ENCODE measurements at places on chromosomes 5 and 9.

- DNase-seq: no peak
These were observed 64.6 kb upstream of the RASGRF2 start for GRCh38 chr5:80895523-80895922.

GRCh38 chr5:92268343-92268742, 885.2 kb upstream of the ARRDC3 start:
- DNase-seq: no peak

DNA sequence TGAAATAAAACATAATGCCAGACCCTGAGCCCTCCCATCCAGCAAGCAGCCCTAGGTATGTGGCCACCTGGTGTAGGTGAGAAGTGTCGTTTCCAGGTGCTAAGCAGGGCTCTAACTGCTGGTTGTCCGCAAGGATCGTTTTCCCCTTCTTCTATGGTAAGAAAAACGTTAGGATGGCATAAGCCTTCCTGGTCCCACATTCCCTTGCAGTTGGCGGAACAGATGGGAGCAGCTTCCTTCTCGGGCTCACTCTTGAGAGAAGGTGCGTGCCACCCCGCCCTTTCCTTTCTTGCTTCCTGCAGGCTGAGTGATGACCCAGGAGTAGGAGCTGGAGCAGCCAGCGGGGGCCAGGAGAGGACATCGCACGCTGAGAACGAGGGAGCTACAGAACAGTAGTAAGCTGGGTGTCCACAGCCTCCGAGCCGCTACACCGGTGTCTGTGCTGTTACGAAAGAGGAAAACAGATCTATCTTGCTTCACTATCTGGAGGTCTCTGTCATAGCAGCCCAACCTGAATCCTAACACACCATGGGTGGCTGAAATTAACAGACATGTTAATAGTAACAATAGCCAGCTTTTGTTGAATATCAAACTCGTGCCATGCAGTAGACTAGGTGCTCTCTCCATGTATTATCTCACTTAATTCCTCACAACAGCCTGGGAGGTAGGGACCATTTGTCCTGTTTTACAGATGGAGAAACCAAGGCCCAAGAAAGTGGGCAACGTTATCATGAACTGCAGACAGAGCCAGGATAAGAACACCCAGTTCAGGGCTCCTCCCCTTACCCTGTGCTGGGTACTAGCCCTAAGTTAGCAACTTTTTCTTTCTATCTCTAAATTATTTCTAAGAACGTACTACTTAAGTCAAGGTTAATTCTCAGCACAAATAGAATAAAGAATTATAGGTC, 139.8 kb downstream of the COL23A1 start:
- no peak for DNase-seq

DNA sequence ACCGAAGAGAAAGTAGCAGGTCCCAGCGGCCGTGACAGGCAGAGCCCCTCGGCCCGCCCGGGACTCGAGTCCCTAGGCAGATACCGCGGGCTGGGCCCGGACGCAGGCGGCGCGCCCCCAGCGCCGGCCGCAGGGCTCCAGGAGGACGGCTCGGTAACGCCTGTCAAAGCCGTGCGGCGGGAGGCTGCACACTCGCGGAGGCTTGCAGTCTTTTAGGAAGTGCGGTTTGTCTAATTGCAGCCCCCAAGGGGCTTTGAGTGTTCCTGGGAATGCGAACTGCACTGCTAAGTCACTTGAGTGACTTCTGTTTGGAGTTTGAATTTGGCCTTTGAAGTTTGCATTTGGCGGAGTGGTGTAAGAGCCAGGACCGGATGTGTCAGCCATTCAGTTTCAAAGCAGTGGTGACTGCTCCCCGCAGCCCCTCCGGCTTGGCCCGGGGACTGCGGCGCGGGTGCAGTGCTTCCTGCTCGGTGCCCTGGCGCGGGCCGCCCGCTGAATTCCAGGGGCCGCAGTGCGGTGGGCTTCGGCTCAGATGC, 1.3 kb downstream of the MAP3K1 start:
- peak; percentile 70 for DNase-seq

- no peak for DNase-seq
These were observed 4.5 kb downstream of the DAP start for GRCh38 chr5:10756549-10756948.

DNA sequence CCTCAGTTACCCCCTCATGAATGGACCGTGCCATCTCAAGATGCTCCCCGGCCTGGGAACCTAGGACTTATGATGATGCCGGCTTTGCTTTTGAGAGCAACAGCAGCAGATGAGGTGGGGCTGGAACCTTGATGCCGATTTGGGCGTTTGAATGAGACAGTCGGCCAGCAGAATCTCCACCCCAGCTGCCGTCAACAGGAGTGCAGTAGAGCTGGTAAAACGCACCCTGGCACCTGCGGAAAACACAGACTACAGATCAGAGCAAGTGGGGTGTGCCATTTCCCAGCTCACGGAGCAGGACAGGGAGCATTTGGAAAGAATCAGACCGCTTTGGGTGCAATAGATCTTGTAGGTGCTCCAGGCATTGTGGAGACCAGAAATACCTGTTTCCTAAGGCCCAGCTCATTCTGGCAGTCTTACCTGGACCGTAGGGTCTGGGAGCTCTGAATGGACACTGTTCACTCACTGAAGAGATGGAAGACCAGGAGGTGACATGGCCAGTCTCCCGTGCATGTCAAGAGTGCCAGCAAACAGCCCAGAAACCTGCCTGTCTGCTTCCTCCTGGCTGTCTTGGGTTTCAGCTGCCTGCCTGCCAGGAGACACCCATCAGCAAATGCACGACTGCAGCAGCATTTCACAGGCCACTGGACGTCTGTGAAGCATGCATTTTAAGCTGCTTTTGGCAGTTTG, 317.7 kb upstream of the IRX4 start:
- DNase-seq: no peak

DNA sequence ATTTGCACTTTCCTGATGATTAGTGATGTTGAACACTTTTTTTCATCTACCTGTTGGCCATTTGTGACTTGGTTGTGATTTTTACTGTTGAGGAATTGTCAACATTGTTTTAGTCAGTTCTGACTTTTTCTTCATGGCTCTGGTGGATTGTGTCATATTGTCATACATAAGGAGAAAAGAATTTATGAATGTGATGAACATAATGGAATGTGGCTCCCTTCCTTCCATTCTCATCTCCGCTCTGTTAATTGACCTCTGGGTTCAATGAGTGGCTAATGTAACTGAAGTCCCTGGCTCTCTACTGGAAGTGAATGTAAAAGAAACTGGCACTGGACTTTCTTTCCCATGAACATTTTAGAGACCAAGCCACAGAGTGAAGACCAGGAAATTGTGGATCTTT, 49.2 kb downstream of the KIAA1958 start:
- peak; percentile 68 for DNase-seq

GRCh38 chr5:134132372-134133187, 18.1 kb downstream of the TCF7 start:
- DNase-seq: no peak

DNA sequence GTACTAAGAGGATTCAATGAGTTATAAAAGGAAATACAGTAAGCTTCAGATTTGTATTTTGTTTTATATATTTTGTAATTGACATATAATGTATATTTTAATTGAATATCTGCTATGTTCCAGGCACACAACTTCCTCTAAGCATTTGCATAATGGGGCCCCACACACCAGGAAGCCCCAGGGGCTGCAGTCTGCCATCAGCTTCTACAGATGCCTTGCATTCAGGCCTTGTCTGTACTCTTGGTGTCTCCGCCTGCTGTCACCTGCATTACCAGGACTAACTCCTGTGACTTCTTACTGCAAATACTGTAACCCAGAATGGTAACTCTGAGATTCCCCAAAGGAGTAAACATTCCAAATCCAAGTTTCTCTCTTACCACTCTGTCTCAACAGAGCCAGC, 20.6 kb downstream of the ARL15 start:
- DNase-seq: no peak

DNA sequence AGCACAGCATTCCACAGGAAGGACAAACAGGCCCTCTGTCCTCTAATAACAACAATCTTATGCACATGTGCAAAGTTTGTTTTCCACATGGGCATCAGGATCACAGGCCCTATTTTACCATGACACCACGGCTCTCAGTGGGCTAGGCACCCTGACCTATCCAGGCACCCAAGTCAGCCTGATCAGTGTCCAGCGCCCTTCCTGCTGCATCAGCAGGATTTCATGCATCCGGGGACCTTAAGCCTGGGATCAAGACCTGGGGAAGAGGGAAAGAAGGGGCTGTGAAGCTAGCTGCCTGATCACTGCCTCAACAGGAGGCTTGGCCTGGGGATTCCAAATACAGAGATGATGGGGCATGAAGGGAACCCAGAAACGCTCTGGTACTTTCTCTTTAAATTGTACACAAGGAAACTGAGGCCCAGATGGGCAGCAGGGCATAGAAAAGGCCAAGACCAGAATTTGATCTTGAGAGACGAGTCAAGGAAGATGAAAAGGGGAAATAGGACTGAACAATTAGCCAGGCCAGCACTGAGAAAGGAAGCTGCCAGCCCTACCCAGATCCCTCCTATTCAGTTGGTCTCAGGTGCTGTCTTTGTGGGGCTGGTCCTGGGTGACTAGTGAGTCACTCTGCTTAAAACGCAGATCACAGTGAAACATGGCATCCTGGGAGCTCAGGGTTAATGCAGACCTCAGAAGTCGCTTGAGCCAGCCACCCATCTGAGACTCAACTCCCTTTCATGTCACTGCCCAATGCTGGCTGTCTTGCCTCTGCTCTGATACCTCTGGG, 57.9 kb downstream of the SHB start:
- no peak for DNase-seq

- no peak for DNase-seq
These were observed 36.6 kb upstream of the CDH12 start for GRCh38 chr5:22889720-22890119.

GRCh38 chr5:52922384-52922783, 66.8 kb upstream of the ITGA2 start:
- peak; percentile 83 for DNase-seq

- DNase-seq: no peak
These were observed 176.7 kb downstream of the NTRK2 start for GRCh38 chr9:84845956-84846900.

- DNase-seq: no peak
These were observed 17.6 kb downstream of the P4HA2 start for GRCh38 chr5:132209901-132210545.

- no peak for DNase-seq
These were observed 46.4 kb upstream of the CTXN3 start for GRCh38 chr5:127602481-127602880.

DNA sequence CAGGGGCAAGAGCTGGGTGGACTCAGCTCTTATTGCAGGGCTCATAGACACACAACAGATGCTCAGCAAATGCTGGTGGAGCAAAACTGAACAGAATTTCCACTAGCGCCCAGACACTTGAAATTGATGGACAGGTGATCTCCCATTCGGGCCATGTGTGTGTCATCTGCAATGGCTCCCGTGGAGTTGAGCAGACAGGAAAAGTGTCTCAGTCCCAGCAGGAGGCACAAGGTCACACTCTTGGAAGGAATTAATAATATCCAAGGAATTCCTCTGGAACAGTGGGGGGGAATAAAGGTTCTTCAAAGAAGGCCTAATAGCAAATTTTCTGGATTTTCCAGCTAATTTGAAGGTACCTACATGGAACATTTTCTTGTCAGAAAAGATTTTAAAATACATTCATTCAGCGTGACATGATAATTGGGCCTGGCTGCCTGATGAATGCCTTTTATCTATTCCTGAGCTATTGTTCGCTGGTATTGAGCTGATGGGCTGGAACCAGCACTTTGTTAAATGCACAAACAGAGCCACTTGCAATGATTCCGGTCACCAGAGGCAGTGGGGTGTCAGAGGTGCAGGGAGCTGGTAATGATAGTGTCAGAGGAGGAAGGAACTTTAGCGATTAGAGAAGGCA, 31.5 kb upstream of the ALDH1B1 start:
- no peak for DNase-seq

DNA sequence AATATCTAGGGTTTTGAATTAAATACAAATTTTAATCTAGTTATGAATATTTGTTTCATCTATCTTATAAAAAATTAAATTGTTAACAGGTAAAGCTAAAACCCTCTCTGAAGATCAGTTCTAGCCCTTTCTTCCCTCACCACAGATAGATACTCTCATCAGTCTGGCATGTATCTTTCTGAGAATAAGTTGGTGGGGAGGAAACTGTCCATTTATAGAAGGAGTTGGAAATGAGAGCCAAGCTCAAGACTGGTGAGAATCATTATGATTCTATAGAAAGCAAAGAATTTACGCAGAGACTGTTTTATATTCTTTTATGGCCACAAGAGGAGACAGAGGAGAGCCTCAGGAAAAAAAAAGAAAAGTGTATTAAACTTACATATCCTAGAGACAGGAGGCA, 59.0 kb downstream of the STARD4 start:
- DNase-seq: no peak

DNA sequence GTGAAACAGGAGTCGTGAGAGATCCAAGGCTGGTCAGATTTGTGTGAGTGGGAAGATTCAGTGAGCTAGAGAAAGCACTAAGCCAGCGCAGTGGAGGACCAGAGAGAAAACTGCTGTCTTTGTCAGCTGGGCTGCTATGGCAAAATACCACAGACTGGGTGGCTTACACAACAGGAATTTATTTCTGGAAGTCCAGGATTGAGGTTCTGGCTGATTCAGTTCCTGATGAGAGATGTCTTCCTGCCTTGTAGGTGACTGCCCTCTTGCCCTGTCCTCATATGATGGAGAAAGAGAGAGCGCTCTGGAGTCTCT, 24.2 kb upstream of the ANKRD33B start:
- no peak for DNase-seq

- DNase-seq: peak; percentile 14
These were observed 14.2 kb downstream of the EEIG1 start for GRCh38 chr9:127966416-127967150.

DNA sequence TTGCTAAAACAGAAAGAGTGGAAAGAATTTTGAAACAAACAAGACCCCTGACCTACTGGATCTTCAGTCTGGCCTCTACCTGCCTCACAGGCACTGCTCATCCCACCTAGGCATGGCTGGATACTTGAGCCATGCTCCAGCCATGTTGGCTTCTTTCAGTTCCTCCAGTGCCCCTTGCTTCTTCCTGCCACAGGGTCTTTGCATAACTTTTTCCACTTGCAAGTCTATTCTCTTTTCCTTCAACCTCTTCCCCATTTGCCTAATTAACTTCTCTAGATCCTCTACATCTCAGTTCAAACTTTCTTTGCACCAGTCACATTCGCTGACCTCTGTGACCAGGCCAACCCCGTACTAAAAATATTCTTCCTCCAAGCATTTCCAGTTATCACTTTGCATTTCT, 50.4 kb downstream of the STARD4 start:
- DNase-seq: no peak

DNA sequence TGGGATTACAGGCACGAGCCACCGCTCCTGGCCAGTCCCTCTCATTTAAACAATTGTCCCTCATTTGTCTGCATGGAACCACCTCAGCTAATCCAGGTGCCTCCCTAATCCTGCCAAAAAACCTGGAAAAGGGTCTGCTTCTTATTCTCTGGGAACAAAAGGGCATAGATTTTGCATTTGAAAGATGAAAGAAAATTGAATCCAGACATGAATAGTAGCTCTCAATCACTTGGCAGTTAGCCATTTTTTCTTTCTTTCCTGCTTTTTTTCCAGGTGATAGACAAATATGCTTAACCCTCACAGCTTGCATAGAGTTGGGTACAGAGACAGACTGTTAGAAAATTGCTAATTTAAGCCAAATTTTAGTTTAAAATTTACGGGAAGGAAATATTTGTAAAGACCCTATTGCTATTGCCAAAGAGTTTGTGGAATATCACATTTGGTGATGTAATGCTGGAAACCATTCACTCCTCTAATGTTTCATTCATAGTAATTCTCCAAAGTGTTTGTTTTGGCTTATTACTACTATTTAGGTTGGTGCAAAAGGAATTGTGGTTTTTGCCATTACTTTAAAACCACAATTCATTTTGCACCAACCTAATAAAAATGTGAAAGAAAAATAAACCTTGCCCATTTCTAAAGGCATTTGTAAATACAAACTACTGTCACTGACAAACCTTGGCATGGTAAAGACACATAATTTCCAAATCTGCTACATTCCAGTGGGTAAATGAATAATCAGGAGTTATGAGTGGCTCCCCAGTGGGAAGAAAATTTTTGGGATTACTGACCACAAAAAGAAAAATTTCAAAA, 80.5 kb upstream of the JAK2 start:
- peak; percentile 30 for DNase-seq

Data from endothelial cell of umbilical vein (primary cell).